Dorsolateral prefrontal cortex (tissue), 122 donors: ENCODE measurements at places on chromosomes 4 and X.

DNA sequence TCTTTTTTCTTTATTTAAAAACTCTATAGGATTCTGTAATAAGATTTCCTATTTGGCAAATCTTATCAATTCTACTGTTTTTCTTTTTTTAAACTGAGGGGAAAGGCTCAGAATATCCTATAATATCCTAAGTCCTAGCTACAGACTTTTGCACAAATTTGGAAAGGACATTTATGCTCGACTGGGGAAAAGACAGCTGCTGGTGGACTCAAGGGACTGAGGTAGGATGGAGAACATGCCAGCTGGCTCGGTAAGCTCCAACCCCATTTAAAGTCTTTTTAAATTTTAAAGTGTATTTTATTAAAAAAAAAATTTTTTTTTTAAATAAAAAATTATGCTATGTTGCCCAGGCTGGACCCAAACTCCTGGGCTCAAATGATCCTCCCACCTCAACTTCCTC lies 36.8 kb downstream of the BOD1L1 start:
- DNase-seq, result no peak

DNA sequence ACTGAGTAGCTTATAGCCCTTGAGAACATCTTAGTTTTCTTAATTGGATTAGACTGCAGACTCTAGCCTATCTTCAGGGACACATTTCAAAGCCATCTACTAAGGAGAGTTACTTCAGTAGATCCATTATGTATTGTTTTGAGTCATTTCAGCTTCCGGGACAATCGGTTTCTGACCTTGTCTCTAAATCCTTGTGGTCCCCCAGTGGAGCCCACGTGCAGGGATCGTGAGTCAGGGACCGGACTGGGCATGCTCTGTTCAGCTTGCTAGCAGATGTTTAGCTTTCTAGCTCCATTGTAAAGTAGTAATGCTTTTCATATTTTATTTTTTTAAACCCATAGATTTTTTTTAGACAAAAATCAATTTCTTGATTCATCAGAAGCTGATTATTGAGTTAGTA lies 211.9 kb upstream of the PRPS2 start:
- DNase-seq, result no peak

DNA sequence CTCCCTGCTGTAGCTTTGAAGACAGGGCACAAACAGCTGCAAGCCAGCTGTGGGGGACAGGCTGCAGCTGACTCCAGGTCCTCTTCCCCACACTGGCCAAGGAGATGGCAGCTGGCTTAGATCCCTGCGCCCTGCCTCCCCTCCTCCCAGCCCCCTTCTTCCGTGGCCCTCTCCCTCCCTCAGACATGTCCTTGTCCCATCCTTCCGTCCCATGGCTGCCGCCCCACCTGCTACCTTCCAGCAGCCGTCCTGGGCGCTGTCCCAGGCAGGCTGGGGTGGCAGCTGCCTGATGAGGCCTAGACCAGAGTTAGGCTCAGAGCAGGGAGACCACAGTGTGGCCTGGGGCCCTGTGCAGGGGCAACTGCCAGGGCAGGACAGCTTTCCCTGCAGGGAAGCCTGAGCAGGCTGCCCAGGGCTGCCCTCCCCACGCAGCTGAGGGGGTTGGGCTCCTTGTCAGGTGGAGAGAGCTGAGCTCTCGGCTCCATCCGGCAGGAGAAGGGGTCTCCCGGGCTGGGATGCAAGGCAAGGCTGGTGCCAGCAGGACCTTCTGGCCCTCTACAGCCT lies 3.3 kb upstream of the BGN start:
- DNase-seq, result no peak

- no peak for DNase-seq
Measured at GRCh38 chrX:151703487-151703886, 8.2 kb downstream of the PRRG3 start.

DNA sequence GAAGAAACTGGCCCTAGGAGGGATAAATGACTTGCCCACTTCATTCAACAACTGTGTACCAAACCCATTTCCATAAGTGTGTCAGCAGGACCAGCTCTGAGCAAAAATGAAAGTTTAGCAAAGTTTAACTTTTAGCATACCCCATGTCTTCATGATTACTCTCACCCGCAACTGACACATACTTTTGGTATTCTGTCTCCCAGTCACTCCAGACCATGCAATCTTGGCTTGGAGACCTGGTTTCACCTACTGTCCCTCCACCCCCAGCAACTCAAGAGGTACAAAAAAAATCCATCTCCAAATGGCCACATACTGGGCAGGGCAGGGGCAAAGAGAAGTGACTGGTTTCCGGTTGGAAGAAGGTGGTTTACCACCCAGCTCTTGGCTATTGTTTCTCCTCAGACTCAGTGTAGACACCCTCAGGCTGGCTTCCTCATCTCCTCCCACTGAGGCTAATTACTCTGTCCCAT lies 79.8 kb downstream of the RLIM start:
- DNase-seq, result no peak
